Stimulated activated CD8-positive, alpha-beta memory T cell treated with anti-CD3 and anti-CD28 coated beads, Interleukin-4, amount 100 ng/mL, for 1 hour (primary cell): ENCODE measurements at places on chromosomes 6 and 20.
A peak's percentile ranks its signal among the peaks of the same experiment; 100 is the strongest.

- no peak for DNase-seq
Measured at GRCh38 chr20:16528078-16528477, 45.2 kb downstream of the KIF16B start.

DNA sequence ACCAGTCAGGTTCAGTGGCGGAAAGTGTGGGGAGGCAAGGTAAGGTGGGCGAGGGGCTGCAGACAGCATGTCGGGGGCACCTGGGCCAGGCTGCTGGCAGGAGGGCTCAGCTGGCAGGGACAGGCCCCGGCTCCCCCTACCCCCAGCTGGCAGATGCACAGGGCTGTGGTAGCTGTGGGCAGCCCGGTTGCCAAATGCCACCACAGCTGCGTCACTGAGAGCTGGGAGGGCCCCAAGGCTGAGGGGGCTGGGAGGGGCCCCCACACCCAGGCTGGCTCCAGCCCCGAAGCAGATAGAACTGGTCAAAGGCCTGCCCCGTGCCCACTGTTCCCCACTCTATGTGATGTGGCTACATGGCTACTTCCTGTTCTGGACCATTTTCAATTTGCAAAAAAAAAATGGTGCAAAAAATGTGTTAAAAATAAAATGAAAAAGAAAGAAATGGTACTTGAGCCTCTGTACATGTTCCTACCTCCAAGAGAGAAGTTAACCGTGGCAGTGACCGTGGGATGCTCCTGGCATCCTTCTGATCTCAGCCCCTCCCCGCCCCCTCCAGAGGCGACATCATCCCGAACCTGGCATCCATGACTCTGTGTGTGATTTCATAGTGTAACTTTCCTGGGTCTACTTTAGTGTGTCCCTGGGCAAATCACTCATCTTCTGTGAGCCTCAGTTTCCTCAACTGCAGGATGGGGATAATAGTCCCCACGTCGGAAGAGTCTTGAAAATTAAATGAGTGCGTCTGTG lies 64.4 kb downstream of the UBE2V1 start:
- DNase-seq = peak; percentile 15

GRCh38 chr6:109799129-109799528 lies 108.0 kb downstream of the FIG4 start:
- DNase-seq = no peak

- DNase-seq = no peak
Measured at GRCh38 chr20:41734506-41734945, 116.3 kb upstream of the CHD6 start.

DNA sequence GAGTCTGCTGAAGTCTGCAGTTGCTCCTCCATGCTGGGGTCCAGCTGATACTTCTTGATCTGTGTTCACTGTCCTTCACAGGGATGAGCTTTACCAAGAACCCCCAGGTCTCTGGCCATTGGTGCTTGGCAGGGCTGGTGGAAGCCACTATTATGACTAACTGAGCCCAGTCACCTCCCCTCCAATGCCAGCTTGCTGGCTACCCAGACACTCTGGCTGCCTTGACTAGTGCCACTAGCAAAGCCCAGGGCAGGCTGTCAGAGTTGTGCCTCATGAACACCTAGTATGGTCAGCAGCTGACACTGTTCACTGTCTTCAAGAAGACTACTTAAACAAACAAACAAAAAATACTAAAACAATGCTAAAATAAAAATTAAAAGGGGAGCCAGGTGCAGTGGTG lies 8.8 kb downstream of the ASIP start:
- DNase-seq = no peak

- DNase-seq = no peak
Measured at GRCh38 chr6:149130508-149130907, 187.0 kb upstream of the TAB2 start.

GRCh38 chr6:121436960-121437850 lies 1.8 kb downstream of the GJA1 start:
- no peak for DNase-seq

- no peak for DNase-seq
Measured at GRCh38 chr6:142968601-142969000, 23.6 kb upstream of the HIVEP2 start.

GRCh38 chr6:4287372-4287771 lies 152.0 kb upstream of the ECI2 start:
- DNase-seq = no peak

DNA sequence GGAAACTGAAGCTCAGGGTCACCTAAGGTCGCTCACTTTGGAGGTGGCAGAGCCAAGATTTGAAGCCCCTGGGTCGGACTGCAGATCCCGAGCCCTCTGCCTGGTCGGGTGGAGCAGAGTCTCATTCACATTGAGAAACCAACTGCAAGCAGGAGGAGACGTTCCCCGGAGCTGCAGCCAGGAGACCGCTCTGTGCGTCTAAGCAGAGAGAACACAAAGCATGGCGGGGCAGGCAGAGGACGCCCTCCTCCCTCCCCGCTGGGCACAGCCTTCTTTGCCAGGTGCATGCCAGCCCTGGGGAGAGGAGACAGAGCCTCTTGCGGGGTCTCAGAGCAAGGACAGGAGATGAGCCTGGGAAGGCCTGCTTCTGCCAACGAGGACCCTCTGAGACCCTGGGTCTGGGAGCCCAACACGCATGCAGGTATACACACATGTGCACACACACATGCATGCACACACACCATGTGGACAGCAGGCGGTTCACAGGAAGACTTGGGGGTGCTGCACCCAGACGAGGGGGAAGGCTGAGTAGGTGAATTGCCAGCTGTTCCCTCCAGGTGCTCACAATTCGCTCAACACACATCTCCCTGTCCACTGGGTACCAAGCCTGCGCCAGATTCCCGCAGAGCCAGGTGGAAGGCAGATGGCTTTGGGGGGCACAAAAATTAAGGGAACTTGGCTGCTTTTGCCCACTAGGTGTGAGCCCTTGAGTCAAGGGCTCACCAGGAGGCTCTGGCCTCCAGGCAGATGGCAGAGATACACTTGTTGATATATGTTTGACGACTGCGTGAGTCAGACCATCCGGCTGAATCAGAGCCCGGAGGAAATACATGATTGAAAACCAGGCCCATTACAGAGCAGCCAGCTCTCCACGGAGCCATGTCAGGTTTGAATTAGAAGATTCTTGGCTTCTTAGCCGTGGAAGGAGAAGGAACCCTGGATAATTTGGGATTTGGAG lies 5.5 kb upstream of the NTSR1 start:
- DNase-seq = no peak

DNA sequence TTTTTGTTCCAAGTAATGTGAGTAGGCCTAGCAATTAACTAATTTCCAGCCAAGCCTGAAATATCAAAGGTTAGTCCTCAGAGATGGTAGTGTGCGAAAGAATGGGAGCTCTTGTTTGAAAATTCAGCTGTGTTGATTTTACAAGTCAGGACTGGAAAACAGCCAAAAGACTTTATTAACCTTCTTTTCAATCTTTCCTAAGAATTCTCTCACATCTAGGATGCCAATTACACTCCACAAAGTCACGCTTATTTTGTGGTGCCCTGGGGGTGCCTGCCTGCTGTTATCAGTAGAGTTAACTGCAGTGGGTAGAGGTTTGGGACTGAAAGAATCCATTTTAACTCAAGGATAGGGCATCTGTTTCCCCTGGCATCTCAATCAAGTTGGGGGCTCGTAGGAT lies 30.7 kb upstream of the MAP3K4 start:
- no peak for DNase-seq

GRCh38 chr6:15263780-15264374 lies 18.0 kb downstream of the JARID2 start:
- DNase-seq = no peak

- no peak for DNase-seq
Measured at GRCh38 chr6:99559057-99559456, 9.4 kb downstream of the CCNC start.

GRCh38 chr6:138957484-138957883 lies 30.6 kb downstream of the REPS1 start:
- DNase-seq = no peak

DNA sequence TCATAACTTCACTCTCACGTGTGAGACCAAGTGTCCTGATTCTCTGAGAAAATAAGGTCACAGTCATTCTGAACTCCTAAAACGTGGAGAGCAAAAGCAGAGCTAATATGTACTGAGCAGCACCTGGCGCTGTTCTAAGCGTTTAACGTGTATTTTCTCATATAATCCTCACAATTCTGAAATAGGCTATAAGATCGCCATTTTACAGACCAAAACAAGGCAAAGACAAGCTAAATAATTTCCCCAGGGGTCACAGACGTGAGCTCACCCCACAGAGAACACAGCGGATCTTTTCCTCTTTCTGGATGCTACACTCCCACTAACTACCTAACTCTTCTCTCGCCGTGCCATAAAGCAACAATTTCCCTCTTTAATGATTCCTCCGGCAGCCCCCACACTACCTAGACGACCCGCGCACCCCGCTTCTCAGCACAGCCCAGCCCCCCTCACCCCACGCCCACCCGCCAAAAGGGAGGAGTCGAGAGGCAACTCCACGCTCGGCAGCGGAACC lies 636 bp downstream of the SUPT3H start:
- DNase-seq = no peak

- DNase-seq = no peak
Measured at GRCh38 chr20:35561268-35561667, 19.4 kb downstream of the ERGIC3 start.

DNA sequence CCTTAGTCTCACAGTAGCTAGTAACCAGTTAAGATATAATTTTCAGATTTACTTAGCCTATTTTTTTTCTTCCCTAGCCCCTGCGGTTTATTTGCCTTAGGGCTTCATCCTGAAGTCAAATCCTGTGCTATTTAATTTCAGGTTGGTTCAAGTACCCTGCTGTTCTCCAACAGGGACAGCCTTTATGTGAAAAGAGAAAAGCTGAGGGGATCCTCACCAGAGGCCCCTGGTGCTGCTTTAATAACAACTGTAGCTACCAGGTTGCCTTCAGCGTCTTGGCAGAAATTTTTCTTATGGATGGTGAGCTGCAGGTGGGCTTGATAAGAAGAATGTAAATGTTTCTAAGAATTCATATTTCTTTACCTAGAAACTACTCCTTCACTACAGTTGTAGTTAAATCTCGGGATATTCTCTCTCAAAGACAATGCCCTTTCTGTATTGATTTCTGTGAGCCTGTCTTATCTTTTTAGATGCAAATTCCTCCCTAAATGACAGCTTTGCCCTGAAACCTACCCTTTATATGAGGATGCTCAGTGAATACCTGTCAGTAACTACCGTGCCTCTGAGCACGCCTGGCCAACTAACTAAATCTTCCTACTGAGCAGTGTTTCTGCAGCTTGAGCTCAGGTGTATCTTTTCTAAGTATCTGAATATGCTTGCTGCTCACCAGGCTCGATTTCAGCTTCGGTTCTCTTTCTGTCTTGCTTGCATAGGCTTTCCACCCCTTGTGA lies 320.5 kb downstream of the MMUT start:
- DNase-seq = no peak

- DNase-seq = no peak
Measured at GRCh38 chr6:155771822-155772221, 316.2 kb upstream of the NOX3 start.

DNA sequence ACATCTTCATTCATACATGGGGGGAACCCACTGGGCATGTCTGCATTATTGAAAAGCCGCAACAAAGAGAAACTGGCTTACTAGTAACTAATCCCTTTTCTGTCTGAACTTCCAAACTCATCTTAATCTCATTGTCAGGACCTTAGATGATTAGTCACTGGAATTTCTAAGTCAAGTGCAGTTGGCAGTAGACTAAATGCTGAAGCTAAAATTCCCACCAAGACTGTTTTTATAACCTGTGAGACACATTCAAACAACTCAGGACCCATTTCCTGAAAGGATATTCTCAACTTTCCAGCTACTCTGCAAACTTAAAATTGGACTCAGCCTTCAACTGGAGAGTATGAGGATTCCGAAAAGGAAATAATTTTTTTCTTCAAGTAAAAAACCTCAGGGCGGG lies 94.8 kb upstream of the SCAF8 start:
- DNase-seq = no peak

GRCh38 chr6:11213422-11214021 lies 18.9 kb downstream of the NEDD9 start:
- DNase-seq = no peak

GRCh38 chr6:20840675-20841074 lies 306.4 kb downstream of the CDKAL1 start:
- no peak for DNase-seq

DNA sequence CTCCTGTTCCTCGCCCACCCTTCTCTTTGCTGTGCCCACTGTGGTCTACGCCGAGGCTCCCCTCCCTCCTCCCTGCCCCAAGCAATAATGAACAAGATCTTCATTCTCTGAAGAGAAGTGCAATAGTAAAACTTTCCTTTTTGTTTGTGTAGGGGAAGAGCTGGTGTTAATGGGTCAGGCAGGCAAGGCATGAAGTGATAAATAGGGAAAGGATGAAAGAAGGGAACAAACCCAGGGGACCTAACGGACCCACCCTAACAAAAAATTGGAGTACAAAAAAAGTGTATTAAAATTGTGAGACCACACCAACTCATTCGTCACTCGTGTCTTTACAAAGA lies 66.9 kb downstream of the ZBTB2 start:
- DNase-seq = no peak

DNA sequence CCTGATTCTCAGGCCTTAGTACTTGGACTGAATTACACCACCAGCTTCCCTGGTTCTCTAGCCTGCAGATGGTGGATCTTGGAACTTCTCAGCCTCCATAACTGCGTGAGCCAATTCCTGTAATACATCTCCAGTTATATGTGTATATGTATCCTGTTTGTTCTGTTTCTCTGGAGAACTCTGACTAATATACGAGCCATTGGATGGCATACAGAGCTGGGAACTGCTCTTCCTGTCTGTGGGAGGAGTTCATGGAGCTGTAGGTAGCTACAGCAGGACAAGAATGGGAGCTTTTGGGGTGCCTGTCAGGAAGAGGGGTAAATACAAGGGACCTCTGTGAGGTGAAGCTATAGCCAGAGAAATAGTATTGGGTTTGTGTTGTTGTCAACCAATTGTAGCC lies 41.2 kb downstream of the TMEM14A start:
- no peak for DNase-seq

GRCh38 chr6:79435746-79436145 lies 101.5 kb downstream of the LCA5 start:
- no peak for DNase-seq

- DNase-seq = no peak
Measured at GRCh38 chr20:8808202-8808535, 260.7 kb upstream of the PLCB4 start.

- DNase-seq = no peak
Measured at GRCh38 chr20:9225879-9226278, 157.0 kb downstream of the PLCB4 start.

GRCh38 chr20:10352934-10353824 lies 80.8 kb downstream of the MKKS start:
- no peak for DNase-seq

- DNase-seq = no peak
Measured at GRCh38 chr6:109660526-109661320, 30.3 kb downstream of the AK9 start.

GRCh38 chr6:155417454-155417853 lies 38.2 kb downstream of the NOX3 start:
- DNase-seq = no peak

GRCh38 chr20:38060536-38060935 lies 27.0 kb downstream of the RPRD1B start:
- DNase-seq = no peak

DNA sequence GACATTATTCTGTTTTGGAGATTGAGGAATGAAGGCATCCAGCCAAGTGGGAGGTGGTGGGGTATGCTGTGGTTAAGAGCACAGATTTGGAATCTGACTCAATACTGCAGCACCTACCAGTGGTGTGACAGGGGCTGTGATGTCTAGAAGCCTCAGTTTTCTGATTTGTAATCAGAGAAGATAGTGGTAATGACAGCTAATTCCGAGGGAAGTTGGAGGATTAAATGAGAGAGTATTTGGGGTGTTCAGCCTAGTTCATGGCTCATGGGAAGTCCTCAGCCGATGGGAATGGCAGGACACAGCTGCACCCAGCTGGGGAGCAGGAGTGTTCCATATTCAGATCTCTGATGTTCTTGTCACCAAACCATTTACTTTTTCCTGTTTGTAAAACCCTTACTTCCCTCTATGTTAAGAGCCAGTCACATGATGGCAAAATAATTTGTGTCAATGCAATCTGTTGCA lies 9.3 kb downstream of the SLC9A8 start:
- no peak for DNase-seq
